ENCODE measurements at places on chromosomes 3 and 15.

DNA sequence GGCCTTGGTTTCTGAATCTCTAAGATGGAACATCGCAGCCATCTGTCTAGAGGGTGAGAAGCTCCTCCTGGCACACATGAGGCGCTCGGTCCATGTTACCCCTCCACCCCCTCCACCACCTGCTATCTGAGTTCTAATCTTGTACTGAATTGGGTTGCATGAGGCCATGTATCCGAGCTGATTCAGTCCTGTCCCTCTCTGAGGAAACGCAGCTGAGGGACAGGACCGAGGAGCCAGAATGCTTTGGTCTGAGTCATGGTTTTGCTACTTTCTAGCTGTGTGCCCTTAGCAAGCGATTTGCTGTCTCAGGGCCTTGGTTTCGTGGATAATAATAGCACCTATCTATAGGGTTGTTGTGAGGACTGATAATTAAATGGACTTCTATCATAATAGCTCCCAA, 87.8 kb upstream of the SEC13 start:
- DNase-seq = no peak

GRCh38 chr3:126731044-126731443, 27.0 kb downstream of the CHCHD6 start:
- DNase-seq = peak; percentile 66

- DNase-seq = peak; percentile 3
Measured at GRCh38 chr3:27721717-27722564, at the start of gene EOMES. EOMES (minus strand) TSS chr3:27722323; CDS start chr3:27722294, 29 bp downstream.

- DNase-seq = peak; percentile 64
Measured at GRCh38 chr15:55267401-55268175, 22.0 kb downstream of the RAB27A start.

DNA sequence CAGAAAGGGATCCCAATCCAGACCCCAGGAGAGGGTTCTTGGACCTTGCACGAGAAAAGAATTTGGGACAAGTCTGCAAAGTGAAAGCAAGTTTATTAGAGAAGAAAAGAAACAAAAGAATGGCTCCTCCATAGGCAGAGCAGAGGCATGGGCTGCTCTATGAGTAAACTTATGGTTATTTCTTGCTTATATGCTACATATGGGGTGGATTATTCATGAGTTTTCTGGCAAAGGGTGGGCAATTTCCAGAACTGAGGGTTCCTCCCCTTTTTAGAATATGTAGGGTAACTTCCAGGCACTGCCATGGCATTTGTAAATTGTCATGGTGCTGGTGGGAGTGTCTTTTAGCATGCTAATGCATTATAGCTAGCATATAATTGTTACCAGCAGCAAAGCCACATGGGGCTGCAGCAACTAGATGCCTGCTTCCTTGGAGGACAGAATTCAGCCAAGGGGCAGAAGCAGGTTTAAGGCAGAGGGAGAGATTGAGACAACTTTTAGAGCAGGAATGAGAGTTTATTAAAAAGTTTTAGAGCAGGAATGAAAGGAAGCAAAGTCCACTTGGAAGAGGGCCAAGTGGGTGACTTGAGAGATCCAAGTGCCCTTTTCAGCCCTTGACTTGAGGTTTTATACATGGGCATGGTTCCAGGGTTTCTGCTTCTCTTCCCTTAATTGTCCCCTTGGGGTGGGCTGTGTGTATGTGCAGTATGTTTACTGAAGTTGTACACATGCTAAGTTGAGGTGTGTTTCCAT, 41.3 kb downstream of the METTL6 start:
- no peak for DNase-seq

- DNase-seq = no peak
Measured at GRCh38 chr3:66338927-66339326, 118.1 kb downstream of the SLC25A26 start.

DNA sequence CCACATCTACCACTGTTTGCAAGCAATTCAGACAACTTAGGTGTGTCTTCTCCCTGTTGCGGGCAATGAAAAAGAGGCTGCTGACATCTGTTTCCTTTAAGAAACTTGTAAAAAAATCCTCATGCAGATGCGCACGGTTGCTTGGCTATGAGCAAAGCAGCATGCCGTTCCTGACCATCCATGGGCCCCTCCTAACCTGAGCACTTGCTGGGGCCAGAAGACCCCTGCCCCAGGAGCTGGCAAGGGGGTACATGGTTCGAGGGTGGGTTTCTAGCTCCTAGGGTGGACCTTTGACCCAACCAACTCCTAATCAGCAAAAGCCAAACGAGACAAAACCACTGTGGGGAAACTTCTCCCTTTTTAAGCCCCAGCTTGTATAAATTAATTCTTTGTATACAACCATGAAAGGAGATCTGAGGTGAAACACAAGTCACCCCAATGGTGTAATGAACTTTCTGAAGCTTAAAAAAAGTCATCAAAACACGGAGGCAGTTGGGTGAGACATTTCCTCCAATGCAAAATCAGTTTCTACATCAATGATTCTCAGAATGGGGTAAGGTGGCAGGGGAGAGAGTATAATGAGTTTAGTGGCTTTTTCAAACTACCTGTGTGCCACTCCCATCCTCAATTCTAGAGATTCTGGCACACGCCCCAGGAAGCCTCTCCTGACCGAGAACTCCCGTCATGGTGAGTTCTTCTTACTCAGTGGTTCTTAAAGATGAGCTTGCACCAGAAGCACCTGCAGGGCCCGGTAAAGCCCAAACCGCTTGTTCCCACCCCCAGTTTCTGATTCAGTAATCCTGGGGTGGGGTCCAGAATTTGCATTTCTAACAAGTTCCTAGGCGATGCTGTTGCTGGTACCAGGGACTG, 44.1 kb downstream of the CPN2 start:
- DNase-seq = peak; percentile 73

GRCh38 chr15:78076231-78077052, 1.1 kb downstream of the TBC1D2B start:
- no peak for DNase-seq

- no peak for DNase-seq
Measured at GRCh38 chr3:182078316-182078715, 366.6 kb downstream of the SOX2 start.

DNA sequence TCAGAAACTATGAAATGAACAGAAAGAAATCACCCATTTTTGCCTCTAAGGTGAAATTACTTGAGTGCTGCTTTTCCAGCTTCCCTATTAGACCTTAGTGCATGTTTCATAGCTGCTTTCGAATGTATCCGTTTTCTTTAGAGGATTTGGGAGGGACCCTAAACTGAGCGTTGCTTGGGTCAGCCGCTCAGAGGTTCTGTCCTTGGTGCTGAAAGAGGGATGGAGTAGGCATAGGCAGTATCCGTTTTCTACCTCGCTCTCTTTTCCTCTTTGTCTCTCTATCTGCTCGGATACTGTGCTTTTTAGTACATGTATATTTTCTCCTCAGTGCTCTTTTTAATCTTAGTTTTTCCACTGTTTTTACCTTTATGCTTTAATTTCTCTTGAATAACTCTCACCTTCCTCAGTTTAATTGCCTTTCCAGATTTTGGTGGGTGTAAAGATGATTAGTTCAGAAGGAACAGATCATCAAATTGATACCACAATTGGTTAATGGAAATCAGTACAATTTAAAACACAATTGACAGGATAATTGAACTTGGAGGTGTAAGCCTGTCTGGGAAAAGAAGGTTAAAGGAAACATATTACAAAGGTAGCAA, at the start of gene DRD3:
Gene DRD3, minus strand, starts transcription at position 283 of the 599 bp plus-strand sequence. CDS start 7,060 bp downstream, outside the sequence.
- DNase-seq = no peak

DNA sequence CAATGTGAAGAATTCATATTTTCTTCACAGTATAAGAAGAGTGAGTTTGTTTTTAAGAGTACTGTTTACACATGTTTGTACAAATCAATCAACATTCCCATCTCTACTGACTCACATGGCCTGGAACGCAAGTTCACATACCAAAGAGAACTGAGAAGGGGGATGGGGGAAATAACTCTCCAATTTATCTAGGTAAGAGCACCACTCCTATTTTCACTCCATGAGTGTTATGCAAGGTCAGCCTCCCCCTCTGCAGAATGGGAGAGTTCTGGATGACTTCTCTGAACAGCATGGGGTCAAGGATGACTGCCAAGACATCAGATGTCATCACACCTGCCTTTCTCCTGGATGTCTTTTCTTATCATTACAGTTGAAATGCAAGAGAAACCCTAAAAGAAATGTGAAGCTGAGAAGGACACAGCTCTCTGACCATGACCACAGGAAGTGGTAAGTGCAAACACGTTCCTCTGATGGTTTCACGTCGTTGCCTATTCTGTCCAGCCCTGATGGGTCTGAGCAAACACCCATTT, 95.2 kb downstream of the SEMA6D start:
- DNase-seq = no peak

DNA sequence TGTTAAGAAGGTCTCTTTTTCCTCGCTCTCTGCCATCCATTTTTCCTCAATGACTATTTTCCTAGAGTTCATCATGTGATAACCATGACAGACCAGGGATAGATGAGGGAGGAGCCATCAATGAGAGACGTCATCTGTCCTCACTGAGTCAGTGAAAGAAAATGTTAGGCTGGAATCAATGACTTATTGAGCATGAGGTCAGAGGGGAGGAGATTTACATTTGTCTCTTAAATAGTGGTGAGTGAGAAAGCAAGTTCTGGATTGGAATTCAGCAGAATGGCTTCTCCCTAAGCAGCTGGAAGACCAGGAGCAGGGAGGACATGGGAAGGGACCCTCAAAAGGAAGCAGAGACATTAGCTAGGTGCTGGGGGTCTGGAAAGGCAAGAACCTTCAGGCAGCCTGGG, 28.2 kb upstream of the USP3 start:
- DNase-seq = no peak

DNA sequence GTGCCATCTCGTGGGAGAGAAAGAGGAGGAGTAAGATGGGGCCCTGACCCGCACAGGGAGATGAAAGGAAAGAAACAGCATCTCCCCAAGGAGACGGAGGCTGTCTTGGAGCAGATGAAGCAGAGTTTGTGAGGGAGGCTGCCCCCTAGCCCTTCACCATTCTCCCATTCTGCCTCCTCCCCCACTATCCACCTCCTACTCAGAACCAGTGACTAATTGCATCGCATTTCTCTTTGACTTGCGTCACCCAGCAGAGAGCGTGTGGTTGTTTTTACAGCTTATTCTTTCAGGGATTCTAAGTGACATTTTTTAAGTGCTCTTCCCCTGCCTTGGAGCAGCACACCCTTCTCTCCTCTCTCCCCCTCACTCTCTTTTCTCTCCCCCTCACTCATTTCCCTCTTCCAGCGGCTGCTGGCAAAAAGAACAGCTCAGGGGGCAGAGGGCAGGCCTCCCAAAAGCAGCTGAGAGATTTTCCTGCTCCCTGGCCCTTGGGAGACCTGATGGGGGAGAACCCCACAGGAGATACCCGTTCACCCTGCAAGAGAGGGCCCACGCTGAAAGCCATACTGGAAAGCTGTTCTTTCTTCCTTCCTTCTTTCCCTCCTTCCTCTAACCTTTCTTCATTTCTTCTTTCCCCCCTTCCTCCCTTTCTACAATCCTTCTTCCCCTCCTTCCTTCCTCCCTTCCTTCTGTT, 91.8 kb downstream of the MRPL46 start:
- DNase-seq = no peak

DNA sequence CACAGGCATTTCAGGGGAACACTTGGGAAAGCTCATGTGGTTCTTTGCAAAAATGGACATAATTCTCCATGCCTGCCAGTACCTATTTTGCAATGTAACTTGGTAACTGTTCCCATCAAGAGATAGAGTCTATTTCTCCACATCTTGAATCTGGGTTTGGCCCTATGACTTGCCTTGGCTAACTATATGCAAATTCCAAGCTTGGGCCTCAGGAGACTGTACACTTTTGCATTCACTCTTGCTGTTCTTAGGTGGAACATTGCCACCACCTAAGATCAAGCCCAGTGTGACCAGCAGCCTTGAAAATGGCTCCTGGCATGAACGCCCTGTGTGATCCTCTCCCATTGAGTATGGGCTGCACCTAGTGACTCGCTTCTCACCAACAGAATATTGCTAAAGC, 19.8 kb upstream of the SMAD6 start:
- DNase-seq = no peak

- DNase-seq = no peak
Measured at GRCh38 chr15:28947221-28947674, 61.5 kb downstream of the APBA2 start.

- DNase-seq = no peak
Measured at GRCh38 chr3:142215106-142215505, 10.3 kb downstream of the GK5 start.

DNA sequence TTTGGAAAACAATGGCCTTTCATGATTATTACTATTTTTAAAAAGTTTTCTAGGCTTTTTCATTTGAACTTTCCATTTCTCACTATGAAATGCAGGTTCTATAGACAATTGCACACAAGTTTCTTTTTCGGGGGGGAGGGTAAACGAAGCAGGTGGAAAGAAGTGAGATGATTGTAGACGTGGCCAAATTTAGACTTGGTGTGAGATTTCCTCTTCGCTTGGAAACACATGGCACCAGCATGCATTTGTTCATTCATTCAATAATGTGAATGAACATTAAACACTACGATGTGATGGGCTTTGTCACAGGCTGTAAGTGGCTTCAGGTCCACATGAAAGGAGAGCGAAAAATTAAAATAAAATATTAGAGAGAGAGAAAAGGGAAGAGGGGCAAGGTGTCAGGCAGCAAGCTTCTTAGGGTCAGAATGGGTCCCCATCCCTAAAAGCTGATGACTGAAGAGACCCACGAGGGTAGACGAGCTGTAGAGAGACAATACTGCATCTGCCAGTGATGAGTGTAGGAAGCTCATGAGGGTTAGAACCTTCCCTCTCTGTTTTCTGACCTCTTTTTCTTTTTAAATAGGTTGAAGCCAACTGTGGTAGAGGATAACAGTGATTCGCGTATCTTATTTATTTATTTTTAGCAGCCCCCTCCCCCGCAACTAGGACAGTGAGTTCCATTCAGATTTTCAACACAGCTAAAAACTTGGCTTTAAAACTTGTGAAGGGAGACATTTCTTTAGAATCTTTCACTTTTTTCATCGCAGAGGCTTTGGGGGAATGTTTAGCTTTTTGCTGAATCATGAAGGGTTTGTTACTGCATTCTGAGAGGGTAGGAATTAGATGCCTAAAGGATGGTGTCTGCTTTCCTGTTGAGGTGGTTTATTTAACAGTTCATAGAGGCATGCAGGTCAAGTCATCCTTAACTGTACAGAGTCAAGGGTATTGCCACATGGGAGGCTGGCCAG, 36.2 kb downstream of the GAP43 start:
- no peak for DNase-seq

- no peak for DNase-seq
Measured at GRCh38 chr3:14803101-14803980, 15.4 kb upstream of the FGD5 start.

DNA sequence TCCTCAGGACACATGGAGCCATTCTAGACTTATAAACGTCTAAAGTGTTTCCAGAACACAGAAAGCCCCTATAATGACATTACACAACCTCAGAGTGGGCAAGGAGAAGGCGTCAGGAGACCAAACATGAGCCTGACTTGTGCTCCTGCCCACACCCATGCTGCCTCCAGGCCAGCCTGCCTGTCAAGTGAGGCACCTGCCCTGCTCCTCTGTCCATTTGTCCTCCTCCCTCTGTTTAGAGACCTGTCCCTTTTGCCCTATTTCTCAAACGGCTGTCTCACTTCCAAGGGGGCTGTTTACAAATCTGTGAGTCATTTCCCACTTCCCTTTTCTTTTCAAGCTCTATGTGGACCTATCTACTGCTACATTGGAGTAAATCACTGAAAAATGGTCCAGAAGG, 21.0 kb downstream of the ZDHHC3 start:
- DNase-seq = peak; percentile 20
